ENCODE measurements at places on chromosomes 11 and 22.

- DNase-seq = no peak
These were observed 758 bp downstream of the LDLRAD3 start for GRCh38 chr11:35944503-35945136.

DNA sequence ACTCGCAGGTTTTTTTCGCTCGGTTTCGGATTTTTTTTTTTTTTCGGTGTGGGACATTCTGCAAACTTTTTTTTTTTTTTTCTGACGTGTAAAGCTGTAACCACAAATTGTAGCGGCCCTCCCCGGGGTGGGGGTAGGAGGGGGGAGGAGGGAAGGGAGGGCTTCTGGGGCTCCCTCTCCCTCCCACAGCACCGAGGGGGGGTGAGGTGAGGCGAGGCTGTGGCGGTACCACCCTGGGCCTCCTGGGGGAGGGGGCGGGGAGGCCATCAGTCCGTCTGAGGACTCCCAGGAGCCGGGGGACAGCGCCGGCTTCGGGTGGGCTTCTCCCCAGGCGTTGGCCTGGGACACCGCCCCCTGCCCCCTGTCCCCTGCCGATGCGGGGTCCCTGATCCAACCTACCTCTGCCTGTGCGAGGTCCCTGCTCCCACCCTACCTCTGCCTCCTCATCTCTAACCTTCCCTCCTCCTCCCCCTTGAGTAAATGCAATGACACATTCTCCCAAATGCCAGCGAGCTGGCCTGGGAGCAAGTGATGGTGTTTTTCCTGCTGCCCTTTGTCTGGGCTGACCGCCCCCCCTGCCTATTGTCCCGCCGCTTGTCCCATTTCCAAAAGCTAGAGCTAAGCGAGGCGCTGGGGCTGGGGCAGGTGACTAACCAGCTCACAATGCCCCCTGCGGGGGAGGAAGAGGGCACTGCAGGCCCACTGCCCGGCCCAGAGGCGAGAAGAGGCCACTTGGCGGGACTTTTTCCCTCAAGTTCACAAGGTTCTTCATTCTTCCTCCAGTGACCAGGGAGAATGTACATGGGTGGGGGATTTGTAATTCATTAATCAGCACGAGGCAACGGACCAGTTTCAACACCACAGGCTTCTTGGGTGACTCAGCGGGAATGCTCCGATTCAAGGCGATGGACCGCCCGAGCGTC is 511 bp upstream of the CLCF1 start:
- DNase-seq = peak; percentile 17

DNA sequence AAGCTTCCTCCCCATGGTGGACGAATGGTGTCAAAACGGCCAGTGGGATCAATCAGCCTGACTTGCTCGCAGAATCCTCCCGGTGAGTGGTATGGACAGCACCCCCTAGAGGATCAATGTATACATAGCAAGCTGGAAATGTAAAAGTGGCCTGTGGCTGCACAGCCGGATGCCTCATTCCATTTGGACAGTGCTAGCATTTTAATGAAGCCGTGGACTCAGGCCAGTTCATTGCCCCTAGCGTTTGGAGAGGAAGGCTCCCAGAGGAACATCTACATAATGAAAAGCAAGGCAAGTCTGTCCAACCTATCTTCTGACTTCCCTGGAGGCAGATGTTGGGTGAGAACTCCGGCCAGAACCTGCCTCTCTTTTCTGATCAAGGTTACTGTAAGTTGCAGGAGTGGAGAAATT is 942.3 kb downstream of the NTM start:
- peak; percentile 17 for DNase-seq

- DNase-seq = no peak
These were observed 59.4 kb downstream of the GLYATL1 start for GRCh38 chr11:58998480-58999290.

- DNase-seq = no peak
These were observed 161.9 kb downstream of the MSANTD4 start for GRCh38 chr11:105860105-105860504.

DNA sequence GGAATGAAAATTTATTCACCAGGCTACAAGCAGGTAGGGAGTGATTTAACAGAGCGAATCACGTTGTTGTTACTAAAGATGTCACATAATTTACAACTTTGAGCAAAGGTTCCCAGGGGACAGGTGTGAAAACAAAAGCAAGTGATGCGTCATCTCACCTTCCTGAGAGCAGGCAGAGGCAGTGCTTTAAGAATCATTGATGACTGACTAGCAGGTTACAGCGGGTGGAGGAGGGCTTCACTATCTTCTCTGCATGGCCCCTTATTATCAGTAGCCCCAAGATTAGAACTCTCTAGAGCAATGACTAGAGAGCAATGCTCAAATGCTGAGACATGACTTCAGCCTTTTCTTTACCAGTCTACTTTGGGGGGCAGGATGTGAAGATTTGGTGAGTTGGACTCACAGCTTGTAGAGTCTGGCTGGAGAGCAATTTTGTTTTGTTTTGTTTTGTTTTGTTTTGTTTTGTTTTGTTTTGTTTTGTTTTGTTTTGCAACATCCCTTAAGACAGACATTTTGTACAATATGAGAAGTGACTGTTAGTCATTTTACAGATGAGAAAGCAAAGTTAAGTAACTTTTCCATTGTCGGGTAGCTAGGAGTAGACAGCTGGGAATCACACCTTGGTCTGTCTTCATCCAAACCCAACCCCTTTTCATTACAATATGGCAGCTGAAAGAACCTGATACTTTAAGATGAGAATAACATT is 84.8 kb downstream of the SLC1A2 start:
- DNase-seq = no peak

DNA sequence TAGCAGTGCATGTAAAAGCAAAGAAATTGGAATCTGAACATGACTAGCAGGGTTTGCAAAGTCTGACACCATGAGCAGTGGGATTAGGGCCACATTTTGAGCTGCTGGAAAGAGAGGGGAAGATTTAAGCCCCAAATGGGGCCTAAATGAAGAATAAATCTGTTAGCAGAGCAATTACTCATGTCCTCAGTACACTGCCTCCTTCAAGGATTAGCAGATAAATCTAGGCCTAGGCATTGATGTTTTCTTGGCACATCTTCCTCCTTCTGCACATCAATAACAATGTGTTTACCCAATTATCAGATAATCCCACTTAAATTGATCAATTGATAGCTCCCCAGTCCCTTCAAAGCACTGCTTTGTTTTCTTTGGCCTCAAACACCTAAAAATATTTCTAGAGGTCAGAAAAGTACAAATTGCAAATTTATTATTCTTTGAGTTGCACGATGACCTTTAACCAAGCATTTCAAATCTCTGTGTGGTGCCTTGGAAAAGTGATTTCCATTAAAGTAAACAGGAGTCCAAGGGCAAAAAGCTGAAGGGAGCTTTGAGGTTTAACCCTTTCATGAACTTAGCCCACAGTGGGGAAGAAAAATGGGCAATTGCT is 514.7 kb upstream of the CHORDC1 start:
- DNase-seq = no peak

DNA sequence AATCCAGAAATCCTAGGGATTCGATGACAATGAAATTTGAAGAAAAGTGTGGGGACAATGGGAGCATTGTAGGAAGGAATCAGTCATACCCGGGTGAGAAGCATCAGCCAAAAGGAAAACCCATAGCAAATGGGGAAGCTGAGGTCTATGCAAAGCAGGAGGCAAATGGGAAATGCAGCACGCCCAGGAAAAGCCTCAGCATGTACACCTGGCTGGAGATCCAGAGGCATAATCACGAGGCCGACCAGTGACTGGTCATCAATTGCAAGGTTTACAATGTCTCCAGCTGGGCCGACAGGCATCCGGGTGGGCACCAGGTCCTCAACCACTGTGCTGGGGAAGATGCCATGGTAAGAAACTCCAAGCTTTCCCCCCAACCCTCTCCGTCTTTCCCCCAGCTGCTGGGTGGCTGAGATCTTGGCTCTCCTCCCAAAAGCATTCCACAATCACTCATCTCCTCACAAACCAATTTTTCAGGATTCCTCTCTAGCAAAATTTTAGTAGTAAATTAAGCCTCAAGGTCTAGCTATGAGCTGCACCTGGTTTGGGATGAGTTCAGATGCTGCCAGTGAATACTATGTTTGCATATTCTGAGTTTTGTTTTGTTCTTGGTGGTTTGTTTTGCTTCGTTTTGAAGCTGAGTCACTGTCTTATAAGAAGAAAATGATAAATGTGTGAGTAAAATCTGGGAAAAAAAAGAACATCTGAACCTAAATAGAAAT is 98.0 kb upstream of the OR5AK2 start:
- DNase-seq = no peak

- no peak for DNase-seq
These were observed at the start of gene MPEG1 for GRCh38 chr11:59212744-59213631. TSS of gene MPEG1 (minus strand) at chr11:59212927. CDS start at chr11:59212865, 62 bp downstream.

- peak; percentile 79 for DNase-seq
These were observed 10.0 kb upstream of the MFRP start for GRCh38 chr11:119356349-119357031.

- DNase-seq = no peak
These were observed 61.2 kb upstream of the BLID start for GRCh38 chr11:122177238-122177637.

DNA sequence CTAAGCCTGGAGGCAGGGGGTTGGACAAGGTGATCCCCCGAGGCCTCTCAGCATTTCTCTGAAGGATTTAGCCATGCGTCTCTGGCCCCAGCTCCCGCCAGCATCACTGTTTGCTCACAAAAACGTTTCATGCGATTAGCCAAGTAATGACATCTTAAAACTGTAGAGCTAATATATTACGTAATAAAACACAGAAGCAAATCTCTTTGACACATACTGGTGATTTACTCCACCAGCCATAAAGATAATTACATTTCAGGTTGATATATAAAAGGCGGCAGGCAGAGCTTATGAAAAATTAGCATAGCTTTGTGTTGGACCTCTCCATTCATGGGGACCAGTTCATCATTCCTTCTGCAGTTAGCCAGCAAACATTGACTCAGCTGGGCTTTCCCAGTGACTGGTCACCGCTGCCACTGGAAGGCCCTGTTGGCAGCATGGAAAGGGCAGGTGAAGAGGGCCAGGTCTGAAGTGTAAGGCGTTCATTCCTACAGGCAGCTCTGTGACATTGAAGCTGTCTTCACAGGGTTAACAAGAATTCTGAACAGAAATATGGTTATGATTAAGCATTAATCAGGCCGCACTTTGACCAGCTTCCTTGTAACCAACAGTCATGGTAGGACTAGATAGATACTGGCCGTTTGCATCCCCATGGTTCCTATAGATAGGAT is 150.3 kb downstream of the NECTIN1 start:
- peak; percentile 18 for DNase-seq

DNA sequence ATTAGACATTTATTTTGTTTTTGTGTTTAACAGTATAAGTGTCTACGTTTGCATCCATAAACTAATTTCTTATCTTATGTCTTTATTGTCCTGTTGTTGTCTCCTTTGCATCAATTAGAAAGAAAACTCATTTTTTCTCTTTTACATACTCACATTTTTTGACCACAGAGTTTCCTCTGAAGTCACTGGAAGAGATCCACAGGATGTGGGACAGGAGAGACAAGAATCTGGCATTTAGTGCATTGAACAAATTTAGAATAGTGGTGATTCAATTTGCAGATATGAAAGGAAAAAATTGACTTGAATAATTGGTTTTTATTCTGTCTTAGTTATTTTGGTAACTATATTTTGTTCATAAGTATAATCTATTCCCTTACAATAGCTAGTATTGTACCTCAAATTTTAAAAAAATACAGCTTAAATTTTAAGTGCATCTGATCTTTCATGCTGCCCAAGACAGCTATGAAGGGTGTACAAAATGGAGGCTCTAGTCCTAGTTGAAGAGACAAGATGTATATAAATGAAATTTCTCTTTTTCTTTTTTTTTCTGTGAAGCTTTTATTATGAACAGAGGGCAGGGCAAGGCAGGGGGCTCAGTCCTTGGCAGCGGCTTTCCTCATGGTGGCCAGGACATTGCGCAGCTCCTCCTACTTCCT is 24.4 kb downstream of the HORMAD2 start:
- no peak for DNase-seq

DNA sequence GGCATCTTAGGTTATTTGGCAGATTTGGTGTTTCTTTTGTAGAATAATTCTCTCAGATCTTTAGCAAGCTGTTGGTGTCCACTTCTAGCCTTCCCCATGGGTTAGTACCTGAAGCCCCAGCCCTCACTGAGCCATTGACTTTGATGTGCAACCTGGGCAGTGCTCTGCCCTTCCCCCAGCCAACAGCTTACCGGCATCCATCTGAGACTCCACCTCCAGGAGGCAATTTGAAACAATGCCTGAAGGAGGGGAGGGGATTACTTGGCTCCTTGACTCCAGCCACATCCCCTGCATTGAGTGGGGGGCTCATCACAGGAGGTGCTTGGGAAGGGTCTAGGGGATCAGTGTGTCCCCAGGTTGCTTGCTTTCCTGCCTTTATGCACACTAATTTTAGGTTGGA is 114.8 kb downstream of the TRIM29 start:
- no peak for DNase-seq

DNA sequence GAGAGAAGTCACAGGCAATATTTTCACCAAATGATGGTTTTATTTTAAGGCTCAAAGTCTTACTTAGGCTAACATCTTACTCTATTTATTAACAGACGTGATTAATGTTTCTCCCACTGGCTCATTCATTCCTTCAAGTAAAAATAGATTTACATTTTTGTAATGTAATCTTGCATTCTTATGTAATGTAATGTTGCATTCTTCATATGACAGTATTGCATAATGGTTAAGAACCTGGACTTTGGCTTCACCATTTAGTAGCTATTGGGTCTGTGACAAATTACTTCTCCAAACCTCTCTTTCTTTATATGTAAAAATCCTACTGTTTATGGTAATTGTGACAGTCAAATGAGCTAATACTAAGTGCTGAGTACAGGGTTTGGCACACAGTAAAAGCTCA is 3.3 kb upstream of the DIXDC1 start:
- no peak for DNase-seq

DNA sequence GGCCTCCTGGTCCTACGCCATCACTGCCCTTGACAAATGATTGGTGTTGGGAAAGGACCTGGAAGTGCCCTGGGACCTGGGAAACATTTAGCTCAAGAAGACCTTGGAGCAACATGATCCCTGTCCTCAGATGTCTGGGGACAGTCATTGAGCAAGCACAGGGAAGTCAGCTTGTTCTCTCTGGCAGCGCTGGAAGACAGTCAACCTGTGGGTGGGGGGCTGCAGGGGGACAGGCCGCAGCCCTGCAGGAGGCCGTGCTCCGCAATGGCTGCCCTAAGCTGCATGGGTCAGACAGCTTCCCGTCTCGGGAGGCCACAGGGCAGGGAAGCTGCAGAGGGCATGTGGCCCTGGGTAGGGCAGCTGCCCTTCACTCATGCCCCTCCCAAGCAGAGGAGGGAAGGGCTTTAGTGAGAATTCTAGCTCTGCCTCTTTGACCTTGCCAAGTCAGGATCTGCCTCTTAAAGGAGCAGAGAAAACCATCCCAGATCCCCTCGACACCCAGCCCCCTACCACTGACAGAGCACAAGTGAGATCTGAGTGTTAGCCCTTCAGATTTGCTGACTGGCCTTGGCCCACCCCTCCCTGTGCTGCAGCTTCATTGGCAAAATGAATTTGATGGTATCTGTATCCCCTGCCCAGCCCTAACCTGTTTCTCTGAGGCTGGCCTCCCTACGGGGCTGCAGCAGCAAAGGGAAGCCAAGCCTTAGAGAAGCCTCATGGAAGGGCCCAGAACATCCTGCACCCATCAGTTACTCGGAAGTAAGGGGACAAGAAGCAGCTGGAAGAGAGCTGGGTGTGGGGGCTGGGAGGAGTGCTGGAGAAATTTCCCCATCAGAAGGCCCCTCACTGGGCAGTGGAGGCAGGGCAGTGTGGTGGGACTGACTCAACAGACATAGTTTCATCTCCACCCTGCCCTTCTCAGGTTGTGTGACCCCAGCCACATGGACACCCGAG is 6.2 kb upstream of the SREBF2 start:
- no peak for DNase-seq

GRCh38 chr11:128830290-128831173 is 36.6 kb downstream of the KCNJ1 start:
- no peak for DNase-seq
